Activated T-helper 9 cell treated with anti-CD3 and anti-CD28 coated beads, Interleukin-2, amount 50 U/mL, for 16 hours (primary cell): ENCODE measurements at places on chromosomes 7 and 10.

DNA sequence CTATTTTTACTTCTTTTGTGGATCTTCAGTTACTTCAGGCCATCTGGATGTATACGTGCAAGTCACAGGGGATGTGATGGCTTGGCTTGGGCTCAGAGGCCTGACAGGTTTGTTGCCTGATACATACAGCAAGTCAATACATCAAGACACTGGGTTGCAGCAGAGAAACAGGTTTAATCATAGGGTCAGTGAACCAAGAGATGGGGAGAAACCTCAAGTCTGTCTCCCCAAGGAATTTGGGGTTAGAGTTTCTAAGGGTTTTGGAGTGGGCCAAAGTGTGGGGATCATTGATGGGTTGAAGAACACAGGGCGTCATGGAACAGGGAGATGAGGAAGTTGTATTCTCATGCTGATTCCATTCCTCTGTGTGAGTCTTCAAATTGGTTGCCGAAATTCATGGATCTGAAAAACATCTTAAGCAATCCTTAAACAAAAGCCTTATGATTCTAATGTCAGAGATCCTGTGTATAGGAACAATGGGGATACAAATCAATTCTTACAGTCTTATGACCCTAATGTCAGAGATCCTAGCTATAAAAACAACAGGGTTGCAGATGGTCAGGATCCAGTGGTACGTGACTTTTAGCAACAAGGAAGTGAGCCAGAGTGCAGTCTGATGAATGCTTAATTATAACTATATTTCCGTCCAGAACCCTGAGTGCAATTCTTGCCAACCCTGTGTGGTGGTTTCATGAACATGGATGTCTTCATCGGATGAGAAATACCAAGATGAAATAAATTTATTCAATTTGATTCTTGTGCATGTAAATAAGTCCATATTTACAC is 18.9 kb downstream of the OTUD1 start:
- DNase-seq: no peak

DNA sequence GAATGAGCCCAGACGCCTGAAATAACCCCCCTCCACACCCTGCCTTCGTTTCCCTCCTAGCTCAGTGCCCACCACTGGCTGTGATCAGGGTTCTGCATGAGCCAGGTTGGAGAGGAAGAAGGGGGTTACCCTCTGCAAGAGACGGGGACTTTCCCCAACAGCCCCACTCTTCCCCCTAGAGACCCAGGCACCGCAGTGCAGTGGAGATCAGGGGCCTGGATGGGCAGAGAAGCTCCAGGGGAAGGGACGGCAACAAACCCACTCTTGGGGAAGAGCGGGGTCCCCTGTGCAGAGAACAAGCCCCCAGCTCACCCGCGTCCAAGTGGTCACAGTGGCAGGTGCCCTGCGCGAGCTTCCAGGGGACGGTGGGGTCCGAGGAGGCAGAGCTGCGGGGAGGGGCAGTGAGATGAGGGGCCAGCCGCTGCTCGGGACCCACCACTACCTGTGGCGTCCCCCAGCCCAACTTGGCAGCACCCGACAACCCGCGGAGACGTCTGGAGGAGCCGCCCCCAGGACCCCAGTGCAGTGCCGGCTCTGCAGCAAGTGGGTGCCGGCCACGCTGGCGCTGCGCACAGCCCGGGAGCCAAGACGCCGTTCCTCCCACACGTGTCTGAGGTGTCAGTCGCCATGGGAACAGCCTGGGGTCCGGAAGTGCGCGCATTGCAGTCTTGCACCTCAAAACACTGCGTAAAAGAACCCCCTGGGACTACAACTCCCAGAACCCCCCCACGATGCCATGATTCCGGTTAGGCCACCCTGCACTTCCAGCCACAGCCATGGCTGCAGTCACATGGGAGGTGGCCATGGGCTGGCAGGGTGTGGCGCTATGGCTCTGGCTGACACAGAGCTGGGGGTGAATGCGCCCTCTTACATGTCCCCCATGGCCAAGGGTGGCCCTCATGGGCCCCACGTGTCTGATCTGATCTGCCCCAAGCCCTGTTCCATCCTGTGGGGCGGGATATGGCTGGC is 45.8 kb upstream of the WIPI2 start:
- peak; percentile 64 for DNase-seq

GRCh38 chr7:8084836-8085235 is 116.2 kb downstream of the GLCCI1 start:
- no peak for DNase-seq

DNA sequence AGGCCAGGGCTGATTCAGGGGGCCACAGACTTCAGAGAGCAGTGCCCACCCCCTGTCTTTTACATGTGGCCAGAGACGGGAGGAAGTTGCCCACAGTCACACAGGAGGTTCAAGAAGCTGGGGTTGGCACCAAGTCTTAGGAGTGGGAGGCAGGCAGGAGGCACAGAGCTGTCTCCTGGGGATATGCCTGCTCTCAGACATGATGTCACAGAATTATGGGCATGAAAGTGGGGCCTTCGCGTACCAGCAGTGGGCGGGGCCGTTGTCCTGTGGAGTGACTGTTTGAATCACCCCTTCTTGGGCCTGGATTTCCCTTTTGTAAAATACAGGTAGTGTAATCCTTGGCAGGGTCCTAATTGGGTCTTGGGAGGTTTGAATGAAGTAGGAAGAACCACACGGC is 81.2 kb upstream of the PPIF start:
- DNase-seq: no peak

- no peak for DNase-seq
Observed at GRCh38 chr10:58696736-58697135, 184.1 kb downstream of the BICC1 start.

DNA sequence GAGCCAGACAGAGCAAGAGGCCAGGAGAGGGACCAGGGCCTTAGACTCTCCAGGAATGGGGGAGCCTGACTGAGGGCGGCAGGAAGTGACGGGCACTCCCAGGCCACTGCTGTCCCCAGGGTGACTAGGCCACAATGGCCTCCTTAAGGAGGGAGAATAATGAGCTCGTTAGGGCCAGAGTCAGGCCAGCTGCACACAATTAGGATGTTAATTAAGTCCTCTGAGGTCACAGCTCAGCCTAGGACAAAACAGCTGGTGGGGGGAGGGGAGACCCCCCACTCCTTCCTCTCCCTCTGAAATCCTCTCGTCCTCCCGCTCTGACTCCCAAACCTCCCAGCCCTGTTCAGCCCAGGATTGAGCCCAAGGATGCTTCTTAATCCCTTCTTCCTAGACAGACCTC is 143.0 kb downstream of the NEURL1 start:
- no peak for DNase-seq

GRCh38 chr7:92095380-92095779 is 38.9 kb downstream of the CYP51A1 start:
- DNase-seq: no peak

GRCh38 chr7:63009771-63010170 is 988.9 kb upstream of the ZNF722 start:
- no peak for DNase-seq
